ENCODE measurements at places on chromosomes 3 and 15. TPM values are rescaled to one million over a fixed set of nuclear protein-coding genes. Genes with fewer than 3 reads are reported as not detected.
A peak's percentile ranks its signal among the peaks of the same experiment; 100 is the strongest.

The CAMP gene
- not detected for total RNA-seq

The ATP8B4 gene
- total RNA-seq = 3.7 TPM

The BLM gene
- not detected for total RNA-seq

The CASR gene
- total RNA-seq = 0.08 TPM

The MNS1 gene
- total RNA-seq = 1.8 TPM

The SLC4A7 gene
- 22.7 TPM for total RNA-seq

DNA sequence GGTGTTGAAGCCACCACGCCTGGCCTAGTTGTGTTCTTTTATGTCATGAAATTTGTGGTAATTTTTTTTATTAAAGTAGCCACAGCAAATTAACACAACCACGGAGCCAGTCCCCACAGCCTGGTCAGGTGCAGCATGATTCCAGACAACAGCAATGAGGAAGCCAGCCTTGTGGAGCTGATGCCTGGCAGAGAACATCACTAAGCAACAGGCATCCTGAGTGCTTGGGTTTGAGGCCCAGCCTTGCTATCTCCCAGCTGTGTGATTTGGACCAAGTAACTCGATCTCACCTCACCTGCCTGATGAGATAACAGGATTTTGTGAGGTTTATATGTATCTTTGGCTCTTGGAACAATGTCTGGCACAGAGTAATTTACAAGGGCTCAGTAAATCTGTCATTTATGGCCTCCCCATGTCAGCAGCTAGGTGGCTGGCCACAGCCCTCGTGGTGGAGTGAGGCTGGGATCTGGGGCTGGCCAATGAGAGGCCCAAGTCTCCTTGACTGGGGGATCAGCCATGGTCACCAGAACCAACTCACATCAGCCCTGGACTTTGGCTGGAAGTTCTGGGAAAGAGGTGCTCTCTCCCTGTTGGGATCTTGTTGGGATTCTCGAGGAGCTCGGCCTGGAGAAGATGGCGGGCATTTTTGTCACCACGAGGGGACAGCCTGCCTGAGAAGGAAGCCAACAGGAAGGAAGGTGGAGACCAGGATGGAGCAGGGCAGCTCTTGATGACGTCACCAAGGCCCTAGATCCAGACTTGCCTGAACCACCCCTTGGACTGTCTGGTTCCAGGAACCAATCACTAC is 22.8 kb upstream of the FLNB start:
- no peaks in the 10 kb centered on the region for H3K27me3 ChIP-seq
- no peaks in the 10 kb centered on the region for H3K36me3 ChIP-seq
- no peak overlapping the region for H3K27ac ChIP-seq
- DNase-seq = no peak

GRCh38 chr3:51357856-51358255 is 27.2 kb upstream of the MANF start:
- no peak for DNase-seq
- no peak overlapping the region for H3K4me3 ChIP-seq
- H3K36me3 ChIP-seq = no peaks in the 10 kb centered on the region
- H3K27ac ChIP-seq = no peak overlapping the region
- H3K4me1 ChIP-seq = no peaks in the 10 kb centered on the region
- H3K27me3 ChIP-seq = no peaks in the 10 kb centered on the region

- DNase-seq = no peak
- H3K27ac ChIP-seq = no peak overlapping the region
- H3K4me1 ChIP-seq = no peaks in the 10 kb centered on the region
- H3K4me3 ChIP-seq = no peak overlapping the region
Measured at GRCh38 chr3:112894258-112894657, 47.6 kb upstream of the CD200R1L start.

DNA sequence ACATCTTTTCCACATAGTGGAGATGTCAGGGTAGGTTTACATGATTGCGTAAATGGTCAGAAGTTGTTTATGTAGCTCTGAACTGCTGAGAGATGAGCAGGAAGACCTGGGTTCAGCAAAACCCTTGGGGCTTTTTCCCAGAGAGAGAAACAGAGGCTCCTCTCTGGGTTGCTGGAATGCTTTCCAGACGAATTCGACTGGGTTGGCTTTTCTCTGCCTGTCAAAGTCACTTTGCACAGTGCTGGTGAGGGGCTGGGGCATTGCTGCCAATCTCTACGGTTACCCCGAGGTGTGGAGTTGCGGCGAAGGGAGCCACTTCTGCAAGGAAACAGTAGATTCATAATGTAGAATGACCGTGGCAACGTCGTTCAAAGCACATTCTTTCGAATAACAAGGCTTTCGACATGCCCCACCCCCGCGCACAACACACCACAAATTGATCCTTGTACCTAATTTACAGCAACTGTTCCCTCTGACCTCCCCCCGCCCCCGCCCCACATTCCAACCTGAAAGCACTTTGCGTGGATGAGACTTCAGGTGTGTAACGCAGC is 950 bp upstream of the CNTN4 start:
- H3K36me3 ChIP-seq = no peaks in the 10 kb centered on the region
- DNase-seq = no peak
- H3K4me1 ChIP-seq = peaks cover 3% of the 10 kb centered on the region
- no peak overlapping the region for H3K27ac ChIP-seq
- H3K4me3 ChIP-seq = peak overlapping the region; percentile 62

- no peak overlapping the region for H3K27ac ChIP-seq
- no peak overlapping the region for H3K4me3 ChIP-seq
- no peaks in the 10 kb centered on the region for H3K36me3 ChIP-seq
- H3K27me3 ChIP-seq = no peaks in the 10 kb centered on the region
Measured at GRCh38 chr15:52246686-52247431, 48.7 kb downstream of the MYO5C start.

GRCh38 chr3:188701485-188701969 is 470.2 kb upstream of the TPRG1 start:
- H3K27ac ChIP-seq = no peak overlapping the region
- no peaks in the 10 kb centered on the region for H3K4me1 ChIP-seq
- H3K27me3 ChIP-seq = no peaks in the 10 kb centered on the region
- DNase-seq = no peak

- H3K27ac ChIP-seq = no peak overlapping the region
- H3K36me3 ChIP-seq = no peaks in the 10 kb centered on the region
- H3K4me3 ChIP-seq = no peak overlapping the region
- H3K27me3 ChIP-seq = no peaks in the 10 kb centered on the region
- H3K4me1 ChIP-seq = no peaks in the 10 kb centered on the region
Measured at GRCh38 chr15:37731146-37731746, 203.2 kb upstream of the TMCO5A start.

All from ovary (tissue), 10 donors.